ENCODE measurements at places on chromosomes 5 and 9. TPM values are rescaled to one million over a fixed set of nuclear protein-coding genes. Genes with fewer than 3 reads are reported as not detected.

The ACSL6 gene
- 42.8 TPM for total RNA-seq

The SHOC1 gene
- not detected for total RNA-seq

The HTR4 gene
- total RNA-seq, result not detected

The C9orf152 gene
- total RNA-seq, result not detected

The CTNND2 gene
- total RNA-seq, result not detected

The TRIM36 gene
- total RNA-seq, result not detected

The SH3PXD2B gene
- total RNA-seq, result 0.34 TPM

The NUTM2F gene
- total RNA-seq, result not detected

DNA sequence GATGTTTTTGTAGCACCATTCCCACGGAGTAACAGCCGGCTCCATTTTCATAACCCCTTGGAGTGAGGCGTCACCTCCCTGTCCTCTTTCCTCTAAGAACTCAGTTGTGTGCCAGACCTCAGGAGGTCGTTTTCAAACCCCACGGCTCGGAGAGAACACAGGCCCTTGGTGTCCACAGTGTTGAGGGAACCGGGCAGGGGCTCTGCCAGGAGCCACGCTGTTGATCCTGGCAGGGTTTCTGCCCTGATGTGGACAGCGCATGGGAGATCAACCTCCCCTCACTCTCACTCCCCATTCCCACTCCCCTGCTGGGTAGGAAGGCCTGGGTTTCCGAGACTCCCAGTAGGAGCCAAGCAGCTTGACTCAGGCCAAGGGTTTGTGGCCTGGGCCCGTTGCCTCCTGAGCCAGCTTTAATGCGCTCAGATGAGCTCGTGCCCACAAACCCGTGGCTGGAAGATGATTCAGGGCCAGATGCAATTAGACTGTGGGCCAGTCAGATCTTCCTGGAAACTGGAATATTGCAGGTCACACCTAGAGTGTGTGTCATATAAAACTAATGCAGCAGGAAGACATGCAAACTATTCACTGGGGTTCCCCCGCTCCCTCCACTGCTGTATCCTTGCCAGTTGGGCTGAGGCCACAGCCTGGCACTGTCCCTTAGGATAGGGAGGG is 133.4 kb downstream of the SLC12A2 start:
- H3K27ac ChIP-seq, result no peak overlapping the region
- no peaks in the 10 kb centered on the region for H3K36me3 ChIP-seq
- no peak for DNase-seq
- H3K4me3 ChIP-seq, result no peak overlapping the region
- H3K27me3 ChIP-seq, result no peaks in the 10 kb centered on the region

- H3K27me3 ChIP-seq, result peaks cover 3% of the 10 kb centered on the region
- H3K27ac ChIP-seq, result no peak overlapping the region
- no peaks in the 10 kb centered on the region for H3K36me3 ChIP-seq
- H3K4me3 ChIP-seq, result no peak overlapping the region
Observed at GRCh38 chr5:112014783-112015395, 257.9 kb upstream of the NREP start.

DNA sequence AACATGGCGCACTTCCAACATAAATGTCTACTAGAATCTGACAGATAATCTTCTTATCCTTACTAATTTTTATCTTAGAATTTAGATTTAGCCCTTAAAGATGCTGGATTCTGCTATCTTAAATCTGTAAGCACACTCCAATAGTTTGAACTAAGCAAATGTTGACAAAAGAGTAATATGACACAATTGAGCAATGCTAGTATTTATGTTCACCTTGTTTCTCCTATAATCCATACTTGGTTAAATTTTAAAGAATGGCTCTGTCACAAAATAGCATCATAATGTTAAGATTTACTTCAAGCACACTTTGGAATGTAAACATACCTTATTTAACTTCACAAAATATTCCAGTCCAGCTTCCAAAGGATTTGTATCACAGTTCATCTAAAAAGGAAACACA is 38.8 kb upstream of the ARSB start:
- H3K27me3 ChIP-seq, result no peaks in the 10 kb centered on the region
- no peaks in the 10 kb centered on the region for H3K36me3 ChIP-seq
- no peak overlapping the region for H3K27ac ChIP-seq
- no peak overlapping the region for H3K4me3 ChIP-seq

GRCh38 chr9:93525476-93525875 is 50.9 kb upstream of the PHF2 start:
- DNase-seq, result no peak
- no peak overlapping the region for H3K27ac ChIP-seq
- no peak overlapping the region for H3K4me3 ChIP-seq
- no peaks in the 10 kb centered on the region for H3K27me3 ChIP-seq
- no peaks in the 10 kb centered on the region for H3K4me1 ChIP-seq

- H3K27ac ChIP-seq, result no peak overlapping the region
- no peak for DNase-seq
- H3K36me3 ChIP-seq, result no peaks in the 10 kb centered on the region
- no peak overlapping the region for H3K4me3 ChIP-seq
- no peaks in the 10 kb centered on the region for H3K4me1 ChIP-seq
- no peaks in the 10 kb centered on the region for H3K27me3 ChIP-seq
Observed at GRCh38 chr9:132141948-132142594, 19.8 kb upstream of the NTNG2 start.

DNA sequence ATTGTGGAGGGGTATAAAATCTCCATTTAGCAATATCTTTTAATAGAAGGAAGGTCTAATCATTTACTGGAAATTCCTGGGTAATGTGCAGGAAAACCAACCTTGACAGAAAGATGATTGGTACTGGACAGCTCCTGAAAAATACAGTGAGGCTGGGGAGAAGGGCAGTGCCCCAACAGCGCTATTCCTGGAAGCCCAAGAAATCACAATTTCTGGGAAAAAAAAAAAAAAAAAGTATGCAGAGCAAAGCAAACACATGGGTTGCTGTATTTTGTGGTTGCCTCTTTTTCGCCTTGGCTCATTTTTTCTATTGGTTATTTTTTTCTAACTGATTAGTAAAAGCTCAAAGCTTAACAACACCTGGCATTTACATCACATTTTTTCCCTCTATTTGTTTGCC is 249.7 kb downstream of the ENC1 start:
- H3K27ac ChIP-seq, result no peak overlapping the region
- no peak for DNase-seq
- H3K4me1 ChIP-seq, result no peaks in the 10 kb centered on the region
- H3K4me3 ChIP-seq, result no peak overlapping the region

DNA sequence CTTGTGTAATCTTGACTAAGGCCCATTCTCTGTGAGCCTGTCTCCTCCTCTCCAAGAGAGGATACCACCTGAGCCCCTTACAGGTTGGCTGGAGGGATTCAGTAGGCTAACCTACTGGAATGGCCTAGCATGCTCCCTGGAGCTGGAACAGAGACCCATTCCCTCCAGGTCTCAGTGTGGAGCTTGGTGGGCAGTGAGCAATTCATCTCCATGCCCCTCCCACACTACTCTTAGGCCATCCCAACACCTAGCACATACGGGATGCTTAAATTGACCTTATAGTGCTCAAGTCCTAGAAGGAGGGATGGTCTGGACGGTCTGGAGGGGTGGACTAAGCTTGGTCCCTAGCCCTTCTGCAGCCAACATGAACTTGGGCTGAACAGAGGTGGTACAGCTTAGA is 75.6 kb downstream of the CRB2 start:
- DNase-seq, result no peak
- H3K4me1 ChIP-seq, result no peaks in the 10 kb centered on the region
- no peaks in the 10 kb centered on the region for H3K27me3 ChIP-seq
- no peak overlapping the region for H3K27ac ChIP-seq
- no peaks in the 10 kb centered on the region for H3K36me3 ChIP-seq

- H3K27me3 ChIP-seq, result peaks cover 10% of the 10 kb centered on the region
- no peak overlapping the region for H3K27ac ChIP-seq
- H3K36me3 ChIP-seq, result no peaks in the 10 kb centered on the region
- no peak overlapping the region for H3K4me3 ChIP-seq
- no peak for DNase-seq
Observed at GRCh38 chr5:124741711-124742496, 4.5 kb downstream of the ZNF608 start.

DNA sequence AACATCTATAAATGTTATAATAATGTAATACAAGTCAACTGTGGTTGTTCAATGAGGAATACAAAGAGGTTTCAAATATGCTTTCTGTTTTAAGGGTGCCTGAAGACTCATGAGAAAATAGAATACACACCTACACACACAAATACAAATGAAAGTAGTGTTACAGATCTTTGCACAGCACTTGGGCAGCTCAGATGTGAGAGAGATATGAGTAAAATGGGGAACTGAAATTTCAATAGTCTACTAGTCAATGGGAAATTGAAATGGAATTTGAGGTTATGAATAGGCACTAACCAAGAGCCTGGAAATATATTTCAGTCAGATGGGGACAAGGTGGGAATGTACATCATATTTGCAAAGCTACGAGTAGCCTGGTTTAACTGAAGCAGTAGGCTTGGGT is 96.6 kb downstream of the ISL1 start:
- H3K27ac ChIP-seq, result no peak overlapping the region
- DNase-seq, result no peak
- H3K36me3 ChIP-seq, result no peaks in the 10 kb centered on the region
- H3K4me1 ChIP-seq, result no peaks in the 10 kb centered on the region
- H3K27me3 ChIP-seq, result no peaks in the 10 kb centered on the region

DNA sequence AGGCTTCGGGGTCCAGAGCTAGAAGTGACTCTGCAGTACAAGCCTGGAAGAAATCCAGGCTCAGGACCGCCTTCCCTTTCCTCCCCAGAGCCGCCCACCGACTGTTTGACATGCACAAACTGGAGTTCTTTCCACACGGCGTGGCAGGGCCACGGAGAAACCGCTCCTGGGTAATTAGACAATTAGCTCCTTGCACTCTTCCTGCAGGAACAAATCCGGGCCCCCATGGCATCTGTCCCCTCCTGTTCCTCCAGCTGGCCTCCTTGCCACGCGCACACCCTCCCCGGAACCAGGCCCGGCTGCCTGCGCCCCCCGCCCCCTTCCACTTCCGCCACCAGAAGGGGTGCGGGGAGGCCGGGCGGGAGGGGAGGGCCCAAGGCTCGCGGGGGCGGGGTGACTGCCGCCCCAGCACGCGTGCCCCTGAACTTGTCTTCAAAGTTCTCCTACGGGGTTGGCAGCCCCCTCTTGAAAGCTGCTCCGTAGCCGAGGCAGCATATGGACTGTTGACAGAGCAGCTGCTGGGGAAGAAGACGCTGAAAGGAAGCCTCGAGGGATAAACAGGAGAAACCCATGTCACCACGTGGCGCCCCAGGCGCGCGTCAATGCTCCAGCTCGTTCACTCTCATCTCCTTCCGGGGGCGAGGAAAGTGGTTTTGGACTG is 74.3 kb downstream of the SEC61B start:
- H3K27me3 ChIP-seq, result no peaks in the 10 kb centered on the region
- H3K36me3 ChIP-seq, result no peaks in the 10 kb centered on the region
- peak overlapping the region; percentile 8 for H3K4me3 ChIP-seq
- peak; percentile 51 for DNase-seq
- H3K27ac ChIP-seq, result no peak overlapping the region
- peaks cover 4% of the 10 kb centered on the region for H3K4me1 ChIP-seq

- H3K4me3 ChIP-seq, result no peak overlapping the region
- H3K27ac ChIP-seq, result no peak overlapping the region
- H3K27me3 ChIP-seq, result no peaks in the 10 kb centered on the region
- DNase-seq, result no peak
- no peaks in the 10 kb centered on the region for H3K36me3 ChIP-seq
Observed at GRCh38 chr9:8362250-8362649, 562.7 kb upstream of the DMAC1 start.

GRCh38 chr9:86604741-86605140 is 250.5 kb upstream of the TUT7 start:
- H3K27me3 ChIP-seq, result no peaks in the 10 kb centered on the region
- H3K36me3 ChIP-seq, result no peaks in the 10 kb centered on the region
- no peak overlapping the region for H3K27ac ChIP-seq
- no peaks in the 10 kb centered on the region for H3K4me1 ChIP-seq

DNA sequence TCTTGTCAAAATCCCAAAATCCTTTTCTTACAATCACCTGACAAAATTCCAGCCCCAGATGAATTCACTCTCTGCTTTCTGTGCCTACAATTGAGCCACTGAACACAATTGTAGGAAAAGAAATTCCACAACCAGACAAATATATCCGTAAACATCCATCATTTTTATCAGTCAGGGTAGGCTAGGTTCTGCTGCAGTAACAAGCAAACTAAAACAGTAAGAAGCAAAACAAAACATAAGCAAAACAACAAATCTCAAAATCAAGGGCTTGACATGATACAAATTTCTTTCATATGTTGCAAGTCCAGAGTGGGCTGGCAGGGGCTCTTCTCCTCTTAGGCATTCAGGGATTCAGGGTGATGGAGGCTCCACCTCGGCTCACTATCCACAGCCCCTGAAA is 114.2 kb upstream of the MAN2A1 start:
- H3K4me3 ChIP-seq, result no peak overlapping the region
- no peaks in the 10 kb centered on the region for H3K36me3 ChIP-seq
- no peaks in the 10 kb centered on the region for H3K27me3 ChIP-seq

- DNase-seq, result no peak
- no peak overlapping the region for H3K4me3 ChIP-seq
- no peaks in the 10 kb centered on the region for H3K4me1 ChIP-seq
Observed at GRCh38 chr5:117701062-117701461, 1126.4 kb upstream of the SEMA6A start.

- H3K4me1 ChIP-seq, result peaks cover 22% of the 10 kb centered on the region
- no peak overlapping the region for H3K27ac ChIP-seq
- no peak overlapping the region for H3K4me3 ChIP-seq
Observed at GRCh38 chr5:6730407-6730806, 17.2 kb downstream of the TENT4A start.

GRCh38 chr5:43168175-43168574 is 23.9 kb upstream of the NIM1K start:
- H3K4me1 ChIP-seq, result no peaks in the 10 kb centered on the region
- no peak for DNase-seq
- no peak overlapping the region for H3K4me3 ChIP-seq
- peaks cover 43% of the 10 kb centered on the region for H3K36me3 ChIP-seq

GRCh38 chr5:112776301-112776856 is 38.7 kb downstream of the APC start:
- H3K36me3 ChIP-seq, result no peaks in the 10 kb centered on the region
- H3K4me3 ChIP-seq, result no peak overlapping the region
- DNase-seq, result no peak
- no peaks in the 10 kb centered on the region for H3K27me3 ChIP-seq

DNA sequence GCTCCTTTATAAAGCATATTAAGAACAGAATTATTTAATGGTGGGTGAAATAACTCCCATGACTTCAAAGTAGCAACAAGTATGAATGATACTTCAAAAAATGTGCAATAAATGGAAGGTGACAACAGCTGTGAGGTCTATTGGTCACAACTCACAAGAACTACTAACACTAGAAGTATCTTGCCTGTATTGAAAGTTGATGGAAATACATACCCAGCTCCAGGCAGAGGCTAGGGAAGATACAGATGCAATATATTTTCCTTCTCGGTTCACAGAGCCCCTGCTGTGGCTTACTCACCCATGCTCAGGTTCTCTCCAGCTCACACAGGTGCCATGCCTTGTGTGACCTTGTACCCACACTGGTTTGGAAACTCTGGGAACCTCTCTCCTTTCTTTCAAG is 133.8 kb downstream of the LIFR start:
- no peaks in the 10 kb centered on the region for H3K27me3 ChIP-seq
- no peak overlapping the region for H3K27ac ChIP-seq
- H3K4me3 ChIP-seq, result no peak overlapping the region
- DNase-seq, result no peak
- H3K36me3 ChIP-seq, result no peaks in the 10 kb centered on the region

Measured in naive thymus-derived CD4-positive, alpha-beta T cell (primary cell).